ENCODE measurements at places on chromosomes 12 and 14.
A peak's percentile ranks its signal among the peaks of the same experiment; 100 is the strongest.

GRCh38 chr12:41466802-41467201 lies 278.7 kb downstream of the PDZRN4 start:
- DNase-seq, result no peak

- DNase-seq, result peak; percentile 72
These were observed 84.8 kb upstream of the NUDT4 start for GRCh38 chr12:93292731-93293566.

DNA sequence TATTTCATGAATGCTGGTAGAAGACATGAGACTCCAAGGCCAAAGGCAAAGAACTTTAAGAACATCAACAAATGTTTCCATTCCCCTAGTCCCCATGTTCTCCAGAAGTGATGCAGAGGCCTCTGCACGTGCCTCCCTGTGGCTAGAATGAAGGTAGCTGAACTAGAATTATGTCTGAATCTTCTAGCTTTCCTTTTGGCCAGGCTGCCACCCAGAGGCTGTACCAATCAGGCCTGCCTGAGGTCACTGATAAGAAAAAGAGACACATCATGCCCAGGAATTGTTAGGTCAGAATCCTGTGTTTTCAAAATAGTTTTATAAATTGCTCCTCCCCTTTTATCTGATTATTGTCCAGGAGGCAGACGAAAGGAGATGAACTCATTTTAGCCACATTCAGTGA lies 188.0 kb upstream of the SLC16A7 start:
- no peak for DNase-seq

DNA sequence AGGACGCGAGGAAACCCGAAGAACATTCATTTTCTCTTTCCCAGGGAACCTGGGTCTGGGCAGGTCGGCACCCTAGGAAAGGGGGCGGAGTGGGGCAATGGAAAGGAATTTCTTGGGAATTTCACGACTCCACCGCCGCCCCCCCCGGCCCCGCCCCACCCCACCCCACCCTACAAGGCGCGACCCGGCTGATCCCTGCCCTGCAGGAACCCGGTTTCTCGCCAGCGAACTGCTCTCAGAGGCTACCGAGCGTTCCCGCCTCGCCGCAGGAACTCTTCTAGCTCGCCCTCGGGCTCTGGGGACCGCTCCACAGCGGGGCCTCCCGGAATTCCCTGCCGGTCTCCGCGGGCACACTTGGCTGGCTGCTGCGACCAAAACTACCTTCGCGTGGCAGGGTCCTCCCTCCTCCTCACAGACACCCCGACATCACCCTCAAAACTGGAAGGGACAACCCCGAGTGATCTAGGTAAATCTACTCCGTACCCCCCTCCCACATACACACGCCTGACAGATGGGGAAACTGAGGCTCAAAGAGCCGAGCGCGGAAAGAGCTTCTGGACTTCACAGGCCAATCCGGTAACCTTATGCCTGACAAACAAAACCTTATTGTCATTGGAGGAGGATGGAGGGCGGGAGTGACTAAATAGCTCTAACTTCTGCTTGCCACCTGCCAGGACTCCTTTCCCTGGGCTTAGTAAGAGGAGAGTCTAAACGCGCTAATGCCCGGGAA lies 785 bp upstream of the ACTN1 start:
- DNase-seq, result peak; percentile 64

- DNase-seq, result no peak
These were observed 179.1 kb upstream of the OTX2 start for GRCh38 chr14:56989359-56989758.

DNA sequence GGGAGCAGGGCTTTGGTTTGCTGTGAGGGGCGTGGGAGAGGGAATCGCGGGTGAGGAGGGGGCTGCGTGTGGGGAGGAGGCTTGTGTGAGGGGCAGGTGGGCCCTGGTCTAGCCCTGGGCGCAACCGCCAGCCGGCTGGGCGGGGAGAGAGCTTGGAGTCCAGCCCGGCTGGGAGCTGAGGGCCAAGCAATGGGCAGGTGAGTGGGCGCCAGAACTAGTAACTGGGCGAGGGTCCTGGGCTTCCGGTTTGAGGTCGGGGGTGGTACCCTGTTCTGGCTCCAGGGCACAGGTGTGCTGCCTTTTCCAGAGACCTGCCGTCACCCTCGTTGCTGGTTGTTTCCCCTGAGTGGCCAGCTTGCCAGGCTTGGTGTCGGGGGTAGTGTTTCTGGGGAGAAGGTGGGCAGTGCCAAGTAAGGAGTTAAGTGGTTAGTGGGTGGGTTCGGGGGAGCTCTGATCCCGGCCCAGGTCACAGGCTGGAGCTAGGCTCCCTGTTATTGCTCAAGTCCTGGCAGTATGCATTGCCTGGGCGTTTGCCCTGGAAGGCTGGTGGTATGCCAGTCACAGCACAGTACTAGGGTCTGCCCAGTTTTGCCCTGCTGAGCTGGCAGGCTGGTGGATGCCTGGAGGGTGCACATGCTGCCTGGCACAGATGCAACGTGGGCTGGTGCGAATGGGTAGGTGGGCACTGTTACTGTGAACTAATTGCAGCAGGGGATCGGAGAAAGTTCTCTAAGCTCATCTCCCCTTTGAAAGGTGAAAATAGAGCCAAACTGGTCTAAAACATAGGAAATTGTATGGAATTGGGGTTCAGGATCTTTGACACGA lies 683 bp downstream of the CIPC start:
- peak; percentile 37 for DNase-seq

DNA sequence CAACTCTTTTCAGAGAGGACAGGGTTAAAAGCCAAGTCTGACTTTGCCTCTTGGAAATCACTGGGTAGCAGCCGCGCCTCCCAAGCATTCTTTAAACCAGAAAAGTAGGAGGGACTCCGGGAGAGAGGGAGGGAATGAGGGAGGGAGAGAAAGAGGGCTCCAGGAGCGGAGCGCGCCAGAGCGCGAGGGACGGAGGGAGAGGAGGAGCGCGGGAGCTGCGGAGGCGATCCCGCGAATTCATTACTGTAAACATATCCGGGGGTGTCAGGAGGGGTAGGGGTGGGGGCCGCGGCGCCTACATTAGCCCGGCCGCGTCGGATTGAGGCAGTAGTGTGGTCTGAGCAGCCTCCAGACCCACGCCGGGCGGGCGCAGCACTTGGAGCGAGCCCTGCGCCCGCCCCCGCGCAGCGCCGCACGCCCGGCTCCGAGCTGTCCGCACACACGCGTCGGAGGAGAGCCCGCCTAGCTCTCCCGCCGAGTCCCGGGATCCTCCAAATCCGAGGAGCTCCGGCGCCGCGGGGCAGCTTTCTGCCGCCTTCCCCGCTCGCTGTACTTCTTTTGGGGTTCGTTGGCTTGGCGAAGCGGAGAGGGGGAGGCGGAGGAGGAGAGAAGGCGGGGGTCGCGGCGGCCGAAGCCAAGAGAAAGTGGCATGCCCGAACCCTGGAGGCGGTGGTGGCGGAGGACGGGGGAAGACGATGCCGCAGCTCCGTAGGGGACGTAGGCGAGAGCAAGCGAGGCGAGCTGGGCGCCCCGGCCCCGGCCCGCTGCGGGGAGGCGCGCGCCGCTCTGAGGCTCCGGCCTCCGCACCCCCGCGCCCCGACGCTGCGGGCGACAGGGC lies 3.3 kb downstream of the FLRT2 start:
- DNase-seq, result peak; percentile 88

DNA sequence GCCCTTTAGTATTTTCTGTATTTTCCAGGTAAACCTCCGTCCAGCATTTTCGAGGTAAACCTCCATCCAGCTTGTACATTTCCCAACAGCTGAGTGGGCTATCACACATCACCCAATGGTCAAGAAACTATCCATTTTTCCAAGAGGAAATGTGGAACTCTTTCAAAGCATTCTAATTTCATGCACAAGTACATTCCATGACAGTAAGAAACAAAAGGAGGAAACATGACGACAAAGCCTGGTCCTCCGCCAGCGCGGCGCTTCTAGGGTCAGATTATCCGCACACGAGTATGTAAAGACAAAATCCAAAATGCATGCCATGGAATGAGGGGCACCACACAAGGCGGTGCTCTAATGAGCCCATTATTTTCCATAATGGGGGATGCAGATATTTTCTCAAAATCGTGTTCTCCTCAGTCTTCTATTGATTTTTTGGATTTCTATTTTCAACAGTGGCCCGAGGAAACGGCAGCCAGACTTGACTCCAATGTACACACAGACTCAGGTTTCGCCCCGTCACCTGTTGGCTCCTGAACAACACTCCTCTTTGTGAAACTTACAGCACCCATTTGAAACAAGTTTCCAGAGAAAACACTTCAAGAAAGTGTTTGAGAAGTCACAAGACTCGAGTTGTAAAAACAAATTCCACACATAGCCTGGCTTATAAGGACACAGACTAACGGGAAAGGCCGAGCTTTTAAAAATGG lies 107.4 kb downstream of the PRICKLE1 start:
- peak; percentile 56 for DNase-seq

GRCh38 chr12:116528498-116528897 lies 30.7 kb upstream of the MAP1LC3B2 start:
- no peak for DNase-seq

- DNase-seq, result no peak
These were observed 441.8 kb downstream of the TMTC2 start for GRCh38 chr12:83128540-83128939.

DNA sequence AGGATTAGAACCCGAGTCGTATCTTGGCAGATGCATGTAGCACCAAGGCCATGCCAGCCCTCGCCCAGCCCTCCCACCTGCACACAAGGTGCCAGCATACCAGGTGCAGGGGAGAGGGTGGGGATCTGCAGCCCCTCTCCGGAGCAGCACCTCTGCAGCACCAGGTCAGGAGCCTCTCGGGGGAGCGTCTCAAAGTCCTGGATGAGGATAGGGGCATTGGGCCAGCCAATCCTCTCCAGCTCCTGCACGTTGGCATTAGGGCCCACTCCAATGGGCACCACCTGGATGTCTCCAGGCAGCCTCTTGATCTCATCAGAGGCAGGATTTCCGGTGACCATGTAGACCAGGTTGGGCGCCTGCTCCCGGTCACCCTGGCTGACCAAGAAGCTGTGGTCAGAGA lies 73.2 kb upstream of the ANO2 start:
- DNase-seq, result no peak

- no peak for DNase-seq
These were observed 3.4 kb upstream of the CDH24 start for GRCh38 chr14:23060536-23061260.

DNA sequence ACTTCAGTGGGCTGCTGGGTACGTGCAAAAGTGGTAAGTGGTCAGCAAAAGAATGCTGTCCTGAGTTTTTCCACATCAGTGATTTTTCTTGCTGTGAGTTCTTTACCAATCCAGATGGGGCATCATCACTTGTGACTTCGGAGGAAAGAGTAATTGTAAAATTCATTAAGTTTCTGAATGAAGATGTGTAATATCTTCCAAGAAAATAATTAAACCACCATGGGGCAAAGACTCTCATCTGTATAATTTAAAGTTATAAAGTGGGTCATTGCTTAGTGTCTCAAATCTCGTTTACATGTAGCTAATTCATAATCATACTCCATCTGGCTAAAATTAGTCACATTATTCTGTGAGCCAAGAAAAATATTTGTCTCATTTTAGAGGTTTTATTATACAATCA lies 10.8 kb upstream of the MED6 start:
- DNase-seq, result no peak

DNA sequence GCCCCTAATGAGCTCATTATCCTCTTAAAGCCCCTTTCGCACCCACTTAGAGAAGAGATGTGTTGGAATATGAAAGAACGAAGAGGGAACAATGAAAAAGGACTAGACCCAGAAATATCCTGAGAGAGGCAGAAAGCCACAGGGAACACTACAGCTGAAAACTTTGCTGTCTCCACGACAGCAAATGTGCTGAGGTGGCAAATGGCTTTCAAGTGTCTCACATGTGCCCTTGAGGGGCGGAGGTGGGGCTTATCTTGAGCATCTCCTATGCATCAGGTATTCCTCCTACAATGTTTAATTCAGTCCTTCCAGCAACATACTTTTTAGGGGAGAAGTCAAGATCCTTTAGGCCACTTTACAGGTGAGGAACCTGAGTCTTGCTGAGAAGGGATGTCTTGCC lies 62.9 kb downstream of the WSCD2 start:
- DNase-seq, result no peak

DNA sequence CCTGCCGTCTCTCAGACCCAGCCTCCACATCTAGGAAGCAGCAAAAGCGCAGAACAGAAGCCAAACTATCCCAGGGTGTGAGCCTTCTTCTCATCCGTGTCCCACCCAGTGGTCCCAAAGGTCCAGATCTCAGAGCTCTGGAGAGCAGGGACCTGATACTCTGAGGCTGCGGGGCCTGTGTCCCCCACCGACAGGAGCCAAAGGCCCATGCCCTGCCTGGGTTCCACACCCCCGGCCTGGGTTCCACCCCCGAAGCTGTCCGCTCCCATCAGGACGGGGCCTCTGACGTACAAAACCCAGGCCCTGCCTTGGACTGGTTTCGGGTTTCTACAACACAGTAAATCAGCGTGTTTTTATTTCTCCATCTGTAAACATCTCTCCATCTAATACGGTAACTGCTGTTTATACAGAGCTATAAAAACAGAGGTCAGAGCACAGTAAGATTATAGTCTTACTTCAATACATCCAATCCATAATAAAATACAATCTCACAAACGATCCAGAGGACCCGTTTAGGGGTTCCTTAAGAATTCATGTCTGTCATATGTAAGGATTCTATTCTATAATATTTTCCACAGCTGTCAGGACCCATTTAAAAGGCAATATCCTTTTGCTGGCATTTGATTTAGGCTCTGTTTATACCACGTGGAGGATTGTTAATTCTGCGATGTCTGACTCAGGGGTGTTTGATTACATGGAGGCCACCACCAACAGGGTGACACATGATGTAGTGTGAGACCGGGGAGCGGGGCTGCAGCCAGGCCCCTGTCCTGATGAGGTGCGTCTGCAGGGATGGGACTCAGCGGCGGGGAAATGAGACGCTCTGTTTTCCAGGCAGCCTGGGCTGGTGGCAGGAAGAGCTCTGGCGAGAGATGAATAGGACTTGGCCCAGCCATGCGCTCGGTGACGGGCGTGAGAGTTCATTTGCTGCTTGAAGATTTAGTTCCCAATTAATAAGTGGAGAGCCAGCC lies 110.3 kb downstream of the DICER1 start:
- DNase-seq, result peak; percentile 19

DNA sequence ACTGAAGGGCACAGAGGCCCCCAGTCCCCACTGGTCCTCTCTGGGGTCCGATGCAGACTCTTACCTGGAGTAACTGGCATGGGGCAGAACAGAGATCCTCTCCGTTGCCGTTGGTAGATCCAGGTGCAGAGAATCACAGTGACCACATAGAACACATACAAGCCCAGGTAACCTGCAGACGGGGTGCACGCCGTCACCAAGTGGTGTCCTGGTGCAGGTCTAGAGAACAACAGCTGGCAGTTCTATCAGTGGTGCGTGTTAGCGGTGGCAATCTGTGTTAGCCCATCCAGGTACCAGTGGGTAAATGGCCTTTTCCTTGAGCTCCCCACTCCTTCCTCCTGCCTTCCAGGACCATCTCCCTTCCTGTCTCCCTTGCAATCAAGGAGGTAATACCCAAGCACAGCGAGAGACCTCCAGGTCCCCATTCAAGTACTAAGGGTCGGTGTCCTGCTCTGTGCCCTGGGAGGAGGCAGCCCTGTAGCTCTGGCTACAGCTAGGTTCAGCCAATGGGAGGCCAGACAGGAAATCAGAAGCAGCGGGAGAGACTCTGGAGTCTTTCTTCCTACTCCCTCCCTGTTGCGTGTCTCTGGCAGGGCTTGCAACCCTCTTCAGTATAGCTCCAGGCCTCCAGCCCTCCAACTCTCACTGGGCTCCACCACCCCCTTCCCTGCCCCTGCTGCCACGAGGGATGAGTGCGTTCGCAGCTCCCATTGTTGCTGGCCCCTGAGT lies 15.8 kb downstream of the SLC8B1 start:
- no peak for DNase-seq

GRCh38 chr14:85439696-85440328 lies 90.1 kb upstream of the FLRT2 start:
- DNase-seq, result peak; percentile 90

GRCh38 chr12:8501720-8502119 lies 11.6 kb upstream of the CLEC4D start:
- DNase-seq, result no peak

GRCh38 chr14:85205875-85206274 lies 324.1 kb upstream of the FLRT2 start:
- no peak for DNase-seq
